ENCODE measurements at places on chromosomes 2 and 18.

DNA sequence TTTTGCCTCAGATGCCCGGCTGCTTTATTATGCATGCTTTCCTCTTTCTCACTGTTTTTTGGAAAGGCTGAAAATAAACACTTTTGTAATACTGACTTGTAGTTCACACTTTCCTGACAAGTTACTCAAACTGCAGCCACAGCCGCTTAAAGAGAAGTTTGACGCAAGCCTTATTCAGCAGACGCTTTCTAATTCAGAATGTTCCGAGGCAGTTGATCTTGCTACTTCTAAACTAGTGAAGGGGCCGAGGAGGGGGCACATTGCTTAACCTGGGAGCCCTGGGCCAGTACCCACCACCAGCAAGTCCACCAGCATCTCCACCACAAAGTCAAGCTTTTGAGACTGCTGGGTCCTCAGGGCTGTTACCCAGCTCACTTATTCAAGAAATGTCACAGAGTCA is 71.8 kb upstream of the SPRED2 start:
- DNase-seq, result no peak

GRCh38 chr2:33222309-33222708 is 254.1 kb upstream of the RASGRP3 start:
- no peak for DNase-seq

DNA sequence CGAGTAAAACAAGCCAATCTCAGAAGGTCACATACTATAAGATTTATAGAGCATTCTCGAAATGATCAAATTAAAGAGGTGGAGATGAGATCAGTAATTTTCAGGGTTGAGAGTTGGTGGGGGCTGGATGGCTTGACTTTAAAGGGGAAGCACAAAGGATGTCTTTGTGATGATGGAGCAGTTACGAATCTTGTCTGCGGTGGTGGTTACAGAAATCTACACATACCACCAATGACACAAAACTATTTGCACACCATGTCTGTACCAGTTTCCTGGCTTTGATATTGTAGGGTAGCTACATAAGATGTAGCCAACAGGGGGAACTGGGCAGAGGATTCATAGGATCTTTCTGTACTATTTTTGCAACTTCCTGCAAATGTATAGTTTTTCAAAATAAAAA is 190.6 kb upstream of the SMIM21 start:
- no peak for DNase-seq

GRCh38 chr2:32427672-32428610 is 71.1 kb downstream of the BIRC6 start:
- no peak for DNase-seq

DNA sequence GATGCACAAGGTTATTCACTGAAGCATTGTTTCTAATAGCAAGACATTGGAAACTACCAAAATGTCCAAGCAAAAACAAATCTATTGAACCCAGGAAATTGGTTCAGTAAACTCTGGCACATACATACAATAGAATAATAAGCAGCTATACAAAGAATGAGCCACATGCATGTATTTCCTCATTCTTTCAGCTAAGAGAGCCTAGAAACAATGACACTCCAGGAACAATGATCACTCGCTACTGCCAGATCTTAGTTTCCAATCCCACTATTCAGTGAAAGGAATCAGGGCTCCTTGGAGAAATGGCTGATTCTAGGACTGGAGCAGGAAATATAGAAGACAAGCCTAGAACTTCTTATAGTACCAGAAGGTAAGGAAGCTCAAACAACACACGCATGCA is 221.9 kb upstream of the AGAP1 start:
- no peak for DNase-seq

GRCh38 chr2:64338108-64338507 is 115.9 kb upstream of the LGALSL start:
- no peak for DNase-seq

DNA sequence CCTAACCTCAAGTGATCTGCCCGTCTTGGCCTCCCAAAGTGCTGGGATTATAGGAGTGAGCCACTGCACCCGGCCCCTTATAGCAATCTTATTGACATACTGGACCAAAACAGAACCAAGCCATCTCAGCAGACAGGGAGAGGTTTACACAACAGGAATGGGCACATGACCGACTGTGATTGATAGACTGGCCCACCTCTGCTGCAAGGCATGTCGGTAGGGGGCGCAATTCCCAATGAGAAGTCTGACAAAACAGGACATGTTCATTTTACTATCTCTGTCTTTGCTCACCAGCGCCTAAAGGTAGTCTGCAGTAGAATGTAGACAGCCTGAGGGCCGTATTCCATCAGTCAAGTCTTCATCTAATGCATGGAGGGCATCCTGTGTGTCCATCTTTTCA is 2.0 kb downstream of the LYPD6B start:
- DNase-seq, result no peak

- DNase-seq, result no peak
Measured at GRCh38 chr2:175955136-175955535, 46.9 kb downstream of the LNPK start.

DNA sequence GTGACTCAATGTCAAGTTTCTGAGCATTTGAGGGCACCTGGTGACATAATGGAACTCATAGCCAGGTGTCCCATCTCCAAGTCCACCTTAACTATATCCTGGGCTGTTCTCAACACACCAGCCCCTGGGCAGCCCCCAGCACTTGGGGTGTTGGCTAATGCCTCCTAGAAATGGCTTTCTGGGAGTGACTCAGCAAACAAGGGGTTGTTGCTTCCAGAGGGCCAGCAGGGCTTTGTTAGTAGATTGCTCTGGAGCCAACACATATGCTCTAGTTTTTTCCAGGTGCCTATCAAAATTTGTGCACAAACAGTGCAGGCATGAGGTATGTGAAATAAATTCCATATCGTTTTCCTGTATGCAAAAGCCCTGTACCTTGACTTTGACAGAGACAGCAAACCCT is 448.4 kb downstream of the SLC4A3 start:
- no peak for DNase-seq

GRCh38 chr2:70005752-70006446 is 44.5 kb upstream of the ASPRV1 start:
- no peak for DNase-seq

GRCh38 chr2:237344942-237345341 is 69.0 kb downstream of the COL6A3 start:
- no peak for DNase-seq

DNA sequence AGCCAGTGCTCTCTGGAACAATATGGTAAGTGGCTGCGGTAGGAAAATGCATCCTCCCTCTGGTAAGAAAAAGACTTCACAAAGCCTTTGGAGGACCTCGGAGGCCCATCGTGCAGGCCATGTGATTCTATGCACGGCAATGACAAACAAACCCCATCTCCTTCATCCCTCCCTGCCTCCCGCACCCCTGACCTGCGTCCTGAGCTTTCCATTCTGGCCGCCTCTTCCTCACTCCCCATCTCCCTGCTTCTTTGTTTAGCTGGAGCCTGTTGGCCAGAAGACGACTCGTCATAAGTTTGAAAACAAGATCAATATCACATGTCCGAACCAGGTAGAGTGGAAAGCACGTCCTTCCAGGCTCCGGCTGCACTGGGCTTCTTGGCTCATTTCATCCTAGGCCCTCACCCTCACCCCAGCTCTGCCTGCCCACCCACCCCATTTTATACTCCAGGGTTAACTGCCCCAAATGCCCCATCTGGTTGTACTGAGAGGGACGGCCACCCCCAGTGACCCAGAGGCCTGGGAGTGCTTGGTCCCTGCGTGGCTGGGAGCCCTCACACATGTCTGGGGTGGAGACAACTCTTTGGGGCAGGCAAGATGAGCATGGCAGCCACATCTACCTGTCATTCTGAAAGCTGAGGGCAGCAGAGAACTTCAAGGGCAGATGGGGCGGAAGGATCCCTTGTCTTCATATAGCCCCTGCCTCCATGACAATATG is 94.0 kb downstream of the PLB1 start:
- DNase-seq, result no peak

GRCh38 chr18:68660354-68661183 is 54.3 kb downstream of the TMX3 start:
- DNase-seq, result no peak

- DNase-seq, result no peak
Measured at GRCh38 chr2:33425586-33426031, 50.8 kb upstream of the RASGRP3 start.

DNA sequence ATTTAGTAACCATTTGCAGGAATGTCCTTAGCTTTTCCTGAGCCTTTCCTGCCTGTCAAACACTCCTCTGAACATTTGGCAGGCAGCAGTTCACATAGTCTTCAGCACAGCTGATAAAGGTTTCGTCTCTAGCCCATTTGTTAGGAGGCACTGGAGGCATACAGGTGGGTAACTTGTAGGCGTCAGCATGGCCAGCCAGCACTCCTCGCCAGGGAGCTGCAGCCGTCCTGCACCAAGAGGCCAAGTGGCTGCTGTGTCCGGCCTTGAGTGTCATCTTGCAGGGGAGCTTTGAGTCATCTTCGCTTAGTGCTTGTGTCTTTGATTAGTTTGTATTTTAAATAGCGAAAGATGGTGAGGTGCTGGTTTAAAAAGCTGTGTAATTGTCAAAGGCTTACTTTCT is 120.3 kb upstream of the NFATC1 start:
- DNase-seq, result no peak

DNA sequence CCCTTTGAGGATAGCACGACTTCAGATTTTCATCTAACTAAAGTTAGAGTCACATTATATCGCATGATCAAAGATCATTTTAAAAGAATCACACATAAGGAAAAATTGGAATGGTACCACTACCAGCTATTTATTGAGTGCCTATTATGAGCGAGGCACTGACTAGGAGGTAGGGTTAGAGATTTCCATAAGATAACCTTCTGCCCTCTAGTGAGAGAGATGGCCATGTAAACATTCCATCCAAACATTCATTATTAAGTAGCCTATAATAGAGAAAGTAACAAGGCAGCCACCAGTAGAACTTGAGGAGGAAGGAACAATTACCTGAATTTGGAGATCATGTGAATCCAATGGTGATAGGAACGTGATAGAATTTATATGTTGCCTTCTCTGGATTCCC is 25.4 kb upstream of the GLS start:
- DNase-seq, result no peak

GRCh38 chr2:120867290-120868241 is 131.9 kb downstream of the GLI2 start:
- no peak for DNase-seq

GRCh38 chr2:236570081-236570868 is 650 bp downstream of the ACKR3 start:
- no peak for DNase-seq

DNA sequence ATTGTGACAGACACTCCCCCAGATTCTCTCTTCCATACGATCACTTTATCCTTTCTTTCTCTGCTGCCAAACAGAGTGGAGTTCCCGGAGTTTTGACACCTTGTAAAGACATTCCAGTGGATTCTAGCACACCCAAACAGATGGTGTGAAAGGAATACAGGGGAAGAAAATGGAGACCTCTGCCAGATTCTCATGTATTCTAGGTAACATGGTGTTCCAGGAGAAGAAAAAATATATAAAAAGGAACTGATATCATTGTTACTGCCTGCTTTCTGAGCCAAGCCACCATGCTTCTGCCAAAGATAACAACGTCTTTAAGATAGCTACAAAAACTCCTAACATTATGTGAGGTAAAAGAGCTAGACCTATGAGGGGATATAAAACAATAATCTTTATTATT is 136.5 kb downstream of the TXNL1 start:
- no peak for DNase-seq

- DNase-seq, result no peak
Measured at GRCh38 chr2:136527560-136527959, 237.8 kb upstream of the THSD7B start.
